Fibroblast of skin of scalp (primary cell): ENCODE measurements at places on chromosomes 16 and 17.
A peak's percentile ranks its signal among the peaks of the same experiment; 100 is the strongest.

DNA sequence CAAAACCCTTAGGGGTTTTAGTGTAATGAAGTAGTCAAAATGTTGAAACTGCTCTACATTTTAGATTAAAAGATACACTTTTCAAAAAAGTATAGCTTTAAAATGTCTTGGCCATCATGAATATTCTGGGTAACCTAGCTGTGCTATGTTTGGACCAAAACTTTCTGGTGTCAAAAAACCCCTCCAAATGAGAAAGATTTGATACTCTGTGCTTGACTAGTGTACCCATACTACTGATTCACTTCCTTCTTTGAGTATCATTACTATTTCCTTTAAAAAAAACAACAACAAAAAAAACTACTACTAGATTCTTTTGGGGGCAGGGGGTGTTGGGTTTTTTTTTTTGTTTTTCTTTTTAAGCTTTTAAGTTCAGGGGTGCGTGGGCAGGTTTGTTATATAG is 37.3 kb downstream of the PTRH2 start:
- DNase-seq: no peak

DNA sequence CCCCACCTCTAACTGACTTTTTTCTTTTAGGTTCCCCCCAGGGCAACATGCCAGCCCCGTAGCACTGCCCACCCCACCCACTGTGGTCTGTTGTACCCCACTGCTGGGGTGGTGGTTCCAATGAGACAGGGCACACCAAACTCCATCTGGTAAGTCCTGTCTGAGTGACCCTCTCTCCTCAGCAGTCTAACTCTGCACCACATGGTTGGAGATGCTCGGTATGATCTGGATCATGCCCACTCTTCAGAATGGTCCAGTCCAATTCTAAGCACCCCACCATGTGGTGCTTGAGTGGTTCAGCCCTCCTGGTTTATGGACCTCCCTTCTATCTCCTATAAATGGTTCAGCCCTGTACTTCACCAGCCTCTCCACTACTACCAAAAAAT is 5.9 kb downstream of the KDM6B start:
- DNase-seq: peak; percentile 69

DNA sequence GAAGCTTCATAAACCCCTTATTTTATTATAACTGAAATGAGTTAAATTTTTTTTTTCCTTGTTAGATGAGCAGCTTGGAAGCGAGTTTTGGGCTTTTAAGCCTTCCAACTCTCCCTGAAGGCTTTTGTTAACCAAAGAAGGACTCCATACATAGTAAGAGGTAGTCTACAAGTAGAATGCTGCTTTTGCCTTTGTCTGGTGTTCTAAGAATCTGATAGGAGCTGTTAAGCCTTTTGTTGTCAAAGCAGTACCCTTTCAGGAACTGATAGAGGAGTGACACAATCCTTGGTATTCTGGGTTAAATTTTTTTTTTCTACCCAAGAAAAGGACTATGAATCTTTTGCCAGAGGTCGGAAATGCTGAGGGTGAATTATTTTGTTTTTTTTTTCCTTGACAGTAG is 26.1 kb downstream of the MAP2K4 start:
- DNase-seq: no peak

DNA sequence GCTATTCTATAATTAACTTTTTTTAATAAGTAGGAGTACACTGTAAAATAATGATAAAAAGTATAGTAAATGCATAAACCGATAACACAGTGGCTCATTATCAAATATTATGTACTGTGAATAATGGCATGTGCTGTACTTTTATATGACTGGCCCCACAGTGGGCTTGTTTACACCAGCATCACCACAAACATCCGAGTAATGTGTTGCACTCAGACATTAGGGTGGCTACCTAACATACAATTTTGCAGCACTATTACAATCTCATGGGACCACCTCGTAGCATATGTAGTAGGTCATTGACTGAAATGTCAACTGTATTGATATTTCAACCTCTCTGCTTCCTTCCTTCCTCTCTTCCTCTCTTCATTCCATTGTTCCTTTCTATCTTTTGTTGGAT is 51.7 kb downstream of the TBX4 start:
- no peak for DNase-seq

- DNase-seq: peak; percentile 83
Measured at GRCh38 chr16:70805787-70806186, 4.8 kb upstream of the VAC14 start.
